ENCODE measurements at places on chromosomes 6 and 20. TPM values are rescaled to one million over a fixed set of nuclear protein-coding genes. Genes with fewer than 3 reads are reported as not detected.

DNA sequence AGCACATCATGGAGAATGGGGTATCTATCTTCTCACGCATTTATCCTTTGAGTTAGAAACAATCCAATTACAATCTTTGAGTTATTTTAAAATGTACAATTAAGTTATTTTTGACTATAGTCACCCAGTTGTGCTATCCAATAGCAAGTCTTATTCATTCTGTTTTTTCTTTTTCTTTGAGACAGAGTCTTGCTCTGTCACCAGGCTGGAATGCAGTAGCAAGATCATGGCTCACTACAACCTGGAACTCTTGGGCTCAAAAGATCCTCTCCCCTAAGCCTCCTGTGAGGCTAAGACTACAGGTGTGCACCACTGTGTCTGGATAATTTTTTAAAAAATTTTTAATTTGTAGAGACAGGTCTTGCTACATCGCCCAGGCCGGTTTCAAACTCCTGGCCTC is 201.5 kb upstream of the ZNF217 start:
- DNase-seq, result no peak
- no peak overlapping the region for H3K4me3 ChIP-seq
- H3K27me3 ChIP-seq, result no peaks in the 10 kb centered on the region

- H3K27me3 ChIP-seq, result no peaks in the 10 kb centered on the region
- H3K4me1 ChIP-seq, result no peaks in the 10 kb centered on the region
- no peak for DNase-seq
- no peak overlapping the region for H3K27ac ChIP-seq
These were observed 102.8 kb downstream of the IRF4 start for GRCh38 chr6:494394-494793.

DNA sequence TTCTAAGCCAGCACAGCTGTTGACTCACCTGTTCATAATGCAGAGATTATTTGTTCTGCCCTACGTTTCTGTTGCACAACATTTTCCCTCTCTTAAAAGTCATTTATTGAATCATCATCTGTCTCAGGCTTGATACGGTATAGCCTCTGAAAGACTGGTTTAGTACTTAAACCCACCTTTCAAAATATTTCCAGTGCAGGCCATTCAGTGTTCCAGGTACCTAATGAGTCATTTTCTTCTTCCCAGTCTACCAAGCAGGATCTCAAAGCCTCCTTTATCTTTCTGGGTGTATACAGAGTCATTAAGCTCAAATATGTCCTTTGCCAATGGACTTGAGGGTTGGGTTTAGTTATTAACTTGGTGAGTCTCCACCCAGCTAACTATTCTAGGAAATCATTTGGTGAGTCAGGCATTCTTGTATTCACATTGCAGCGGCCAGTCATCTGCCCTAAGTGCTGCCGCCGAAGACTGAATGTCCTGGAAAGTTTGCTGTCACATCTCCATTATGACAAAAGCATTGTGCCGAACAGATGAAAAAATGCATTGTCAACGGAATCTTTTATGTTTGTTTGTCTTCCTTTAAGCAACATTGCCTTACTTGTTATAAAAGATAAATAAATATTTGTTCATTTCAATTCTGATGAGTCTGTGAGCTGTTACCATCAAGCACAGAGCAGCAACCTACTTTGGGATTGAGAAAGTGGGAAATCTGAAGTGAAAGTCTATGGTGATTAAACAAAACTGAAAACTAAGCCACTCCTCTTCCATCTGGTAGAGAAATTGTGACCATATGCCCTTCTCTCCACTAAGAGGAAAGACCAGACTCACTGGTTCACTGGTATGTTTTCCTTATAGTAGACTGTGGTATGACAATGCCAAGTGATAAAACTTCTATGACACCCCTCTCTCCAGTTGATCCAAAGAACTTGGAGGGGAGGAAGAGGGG is 14.3 kb upstream of the FAM135A start:
- H3K27me3 ChIP-seq, result no peaks in the 10 kb centered on the region
- H3K4me1 ChIP-seq, result no peaks in the 10 kb centered on the region
- no peak for DNase-seq
- H3K4me3 ChIP-seq, result no peak overlapping the region

- H3K36me3 ChIP-seq, result no peaks in the 10 kb centered on the region
- no peak overlapping the region for H3K4me3 ChIP-seq
- H3K4me1 ChIP-seq, result peaks cover 16% of the 10 kb centered on the region
- no peak for DNase-seq
These were observed 11.1 kb upstream of the ITPR3 start for GRCh38 chr6:33610067-33610466.

DNA sequence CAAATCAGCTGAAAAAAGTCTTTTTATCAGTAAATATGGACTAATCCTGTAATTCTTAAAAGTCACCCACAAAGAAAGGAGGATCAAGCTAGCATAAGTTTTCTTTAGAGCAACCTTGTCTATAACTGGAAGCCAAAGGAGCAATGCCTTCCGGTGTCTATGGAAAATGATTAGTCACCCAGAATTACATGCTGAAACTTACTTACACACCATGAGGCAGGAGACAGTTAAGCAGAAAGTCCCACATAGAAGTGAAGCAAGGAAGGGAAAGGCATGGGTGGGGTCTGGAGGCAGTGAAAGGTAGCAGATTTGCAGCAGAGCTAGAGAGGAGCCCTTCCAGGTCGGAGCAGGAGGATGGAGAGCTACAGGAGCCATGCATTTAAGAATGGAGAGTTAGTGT is 153.7 kb upstream of the RIPOR2 start:
- no peaks in the 10 kb centered on the region for H3K4me1 ChIP-seq
- DNase-seq, result no peak

GRCh38 chr20:49999329-49999728 is 16.5 kb downstream of the SNAI1 start:
- no peak for DNase-seq
- peaks cover 21% of the 10 kb centered on the region for H3K4me1 ChIP-seq
- H3K4me3 ChIP-seq, result no peak overlapping the region
- no peaks in the 10 kb centered on the region for H3K27me3 ChIP-seq
- peak overlapping the region; percentile 1 for H3K27ac ChIP-seq
- no peaks in the 10 kb centered on the region for H3K36me3 ChIP-seq

DNA sequence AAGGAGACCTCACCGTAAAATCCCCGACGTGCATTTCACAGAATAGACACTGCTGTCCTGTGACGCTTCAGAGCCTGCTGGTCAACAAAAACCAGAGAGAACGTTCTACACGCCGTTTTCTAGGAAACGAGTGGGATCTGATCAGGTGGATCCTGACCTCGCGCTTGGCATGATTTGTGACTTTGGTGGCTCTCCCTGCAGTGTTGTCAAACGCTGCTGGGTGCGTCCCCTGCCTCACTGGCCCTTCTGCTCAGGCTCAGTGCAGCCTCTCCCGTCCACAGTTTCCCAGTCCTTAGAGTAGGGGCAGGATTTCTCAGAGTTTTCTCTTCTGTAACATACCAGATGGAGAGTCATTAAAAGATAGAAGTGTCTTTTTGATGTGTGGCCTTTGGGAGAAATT is 27.6 kb upstream of the IRF4 start:
- no peaks in the 10 kb centered on the region for H3K27me3 ChIP-seq
- H3K4me1 ChIP-seq, result peaks cover 12% of the 10 kb centered on the region
- H3K36me3 ChIP-seq, result no peaks in the 10 kb centered on the region
- no peak overlapping the region for H3K27ac ChIP-seq
- no peak for DNase-seq
- H3K4me3 ChIP-seq, result no peak overlapping the region

DNA sequence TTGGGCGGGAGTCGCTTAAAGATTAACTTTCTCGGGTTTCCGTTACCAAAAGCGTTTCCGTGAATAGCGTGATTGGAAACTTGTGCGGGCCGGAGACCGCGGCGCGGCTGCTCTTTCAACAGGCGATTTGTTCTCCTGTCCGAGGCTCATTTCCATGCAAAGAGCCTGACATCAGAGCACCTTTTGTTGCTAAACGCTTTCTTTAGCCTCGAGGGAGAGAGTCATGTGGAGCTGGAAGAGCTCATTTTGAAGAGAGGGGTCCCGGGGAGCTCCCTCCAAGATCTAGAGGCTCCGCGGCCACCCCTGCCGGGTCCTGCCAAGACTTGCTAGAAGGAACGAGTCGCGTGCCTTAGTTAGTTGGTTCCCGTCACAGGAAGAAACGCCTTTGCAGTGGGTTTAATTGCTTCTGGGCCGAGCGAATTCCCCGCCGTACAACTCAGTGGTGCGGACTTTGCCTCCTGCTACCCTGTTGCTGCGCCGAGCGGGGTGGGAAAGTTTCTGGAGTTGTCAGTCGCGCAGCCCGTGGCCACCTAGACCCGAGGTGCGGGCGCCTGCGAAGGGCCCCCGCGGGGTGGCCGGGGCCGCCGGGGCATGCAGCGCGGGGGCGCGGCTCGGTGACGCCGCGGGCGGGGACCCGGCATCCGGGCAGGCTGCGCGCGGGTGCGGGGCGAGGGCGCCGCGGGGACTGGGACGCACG is at the start of gene SASH1:
Gene SASH1, plus strand, starts transcription at position 489 of the 697 bp plus-strand sequence. CDS start 230 bp downstream, outside the sequence.
- H3K27ac ChIP-seq, result peak within 1 kb of the TSS; percentile 97
- H3K36me3 ChIP-seq, result no peaks in the 10 kb centered on the region
- no peaks in the 10 kb centered on the region for H3K27me3 ChIP-seq
- H3K4me3 ChIP-seq, result peak within 1 kb of the TSS; percentile 72

- H3K4me3 ChIP-seq, result no peak overlapping the region
- H3K36me3 ChIP-seq, result no peaks in the 10 kb centered on the region
- H3K27me3 ChIP-seq, result no peaks in the 10 kb centered on the region
- H3K4me1 ChIP-seq, result no peaks in the 10 kb centered on the region
- H3K27ac ChIP-seq, result no peak overlapping the region
- DNase-seq, result no peak
These were observed 208.8 kb upstream of the SUPT3H start for GRCh38 chr6:45586216-45587171.

DNA sequence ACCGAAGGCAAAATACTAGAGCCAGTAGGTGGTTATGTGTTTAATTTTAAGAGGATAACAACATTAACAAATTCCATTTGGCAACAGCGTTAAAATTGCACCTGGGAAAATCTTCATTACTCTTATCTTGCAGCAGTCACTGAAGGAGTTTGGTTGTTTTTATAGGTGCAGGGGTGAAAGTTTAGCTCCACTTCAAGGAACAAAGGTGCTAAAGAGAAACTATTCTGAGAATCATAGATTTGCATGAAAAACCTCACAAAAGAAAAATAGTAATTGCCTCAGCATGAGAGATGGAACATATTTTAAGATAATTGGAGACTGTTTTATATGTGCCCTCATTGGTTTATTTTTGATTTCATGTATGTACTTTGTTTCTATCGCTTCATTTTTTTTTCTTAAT is 444.4 kb downstream of the UTRN start:
- H3K4me1 ChIP-seq, result peaks cover 38% of the 10 kb centered on the region
- H3K4me3 ChIP-seq, result no peak overlapping the region
- H3K27ac ChIP-seq, result peak overlapping the region; percentile 74
- peaks cover 3% of the 10 kb centered on the region for H3K36me3 ChIP-seq
- H3K27me3 ChIP-seq, result no peaks in the 10 kb centered on the region

DNA sequence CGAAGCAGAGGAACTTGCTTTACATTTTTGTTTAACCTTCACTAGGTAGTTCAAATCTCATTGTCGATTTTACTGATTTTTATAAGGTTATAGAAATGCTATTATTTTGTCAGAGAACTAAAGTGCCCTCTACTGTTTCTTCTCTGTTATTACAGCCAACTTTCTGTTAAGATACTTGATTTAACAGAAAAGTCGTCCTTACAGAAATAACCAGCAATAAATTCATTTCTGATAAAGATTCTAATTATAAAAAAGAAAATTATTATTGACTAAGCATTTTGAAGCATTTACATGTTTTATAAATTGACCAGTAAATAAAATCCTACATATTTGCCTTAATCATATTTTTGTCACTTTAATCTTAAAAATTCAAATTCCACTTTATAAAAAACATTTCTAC is 60.8 kb downstream of the OGFRL1 start:
- DNase-seq, result no peak
- no peaks in the 10 kb centered on the region for H3K36me3 ChIP-seq
- no peak overlapping the region for H3K4me3 ChIP-seq
- H3K27ac ChIP-seq, result peak overlapping the region; percentile 35
- H3K4me1 ChIP-seq, result no peaks in the 10 kb centered on the region

DNA sequence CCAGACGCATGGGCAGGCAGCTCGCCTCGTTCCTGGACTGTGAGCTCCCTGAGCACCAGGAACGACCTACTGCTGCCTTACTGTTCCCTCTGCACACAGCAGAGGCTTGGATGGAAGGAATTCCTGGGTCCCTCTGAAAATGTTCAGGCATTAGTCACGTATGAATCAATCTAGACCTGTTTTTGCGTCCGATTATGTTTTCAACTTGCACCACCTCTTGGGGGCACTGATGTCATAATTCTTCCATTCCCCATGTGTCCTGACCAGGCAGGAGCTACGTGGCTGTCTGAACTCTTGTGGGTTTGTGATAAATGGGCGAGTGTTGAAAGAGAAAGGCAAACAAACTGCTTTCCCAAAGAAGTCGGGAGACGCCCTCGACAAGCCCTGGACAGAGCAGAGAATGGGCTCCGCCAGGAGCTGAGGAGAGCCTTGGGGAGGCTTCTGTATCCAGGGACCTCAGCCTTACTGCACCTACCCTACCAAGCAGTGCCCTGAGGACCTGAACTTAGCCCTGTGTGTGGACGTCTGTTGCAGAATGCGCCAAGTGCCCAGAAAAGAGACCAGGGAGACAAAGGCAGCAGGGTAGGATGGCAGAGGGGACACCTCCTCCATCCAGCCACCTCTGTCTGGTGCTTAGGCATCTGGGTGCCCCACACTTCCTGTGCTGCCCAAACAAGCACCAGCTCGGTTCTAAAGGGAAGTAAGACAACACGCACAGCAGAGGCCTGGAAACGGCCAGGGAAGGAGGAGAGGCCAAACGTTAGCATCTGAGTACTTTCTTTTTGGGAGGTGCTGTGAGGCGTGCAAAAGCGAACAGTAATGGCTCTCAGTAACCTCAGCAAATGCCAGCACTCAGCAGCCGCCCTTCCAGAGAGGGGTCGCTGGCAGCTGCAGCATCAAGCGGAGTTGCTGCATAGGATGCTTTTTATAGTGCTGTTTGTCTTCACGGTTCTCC is 124.2 kb downstream of the LY86 start:
- H3K27me3 ChIP-seq, result no peaks in the 10 kb centered on the region
- H3K4me3 ChIP-seq, result no peak overlapping the region
- H3K27ac ChIP-seq, result peak overlapping the region; percentile 56
- H3K36me3 ChIP-seq, result no peaks in the 10 kb centered on the region
- H3K4me1 ChIP-seq, result peaks cover 13% of the 10 kb centered on the region

RNF8 gene
- total RNA-seq, result 17.3 TPM

COL21A1 gene
- 1.6 TPM for total RNA-seq

CALHM6 gene
- total RNA-seq, result 1.3 TPM

ZC2HC1B gene
- not detected for total RNA-seq

REPS1 gene
- 51.5 TPM for total RNA-seq

MYCT1 gene
- 15.0 TPM for total RNA-seq

LPA gene
- total RNA-seq, result not detected

RAMACL gene
- 13.4 TPM for total RNA-seq

DEFB126 gene
- total RNA-seq, result not detected

SIRPB1 gene
- total RNA-seq, result 0.54 TPM

VGLL2 gene
- not detected for total RNA-seq

SMLR1 gene
- total RNA-seq, result not detected

SIGLEC1 gene
- total RNA-seq, result 4.7 TPM

PLCG1 gene
- total RNA-seq, result 252 TPM

SLC22A16 gene
- not detected for total RNA-seq

CLDN20 gene
- not detected for total RNA-seq
